ENCODE measurements at places on chromosomes 16 and 17. TPM values are rescaled to one million over a fixed set of nuclear protein-coding genes. Genes with fewer than 3 reads are reported as not detected.
A peak's percentile ranks its signal among the peaks of the same experiment; 100 is the strongest.

Gene UBE2G1
- total RNA-seq = 60.8 TPM

Gene KRTAP2-1
- not detected for total RNA-seq

Gene NOG
- 2.3 TPM for total RNA-seq

Gene NXPH3
- total RNA-seq = 0.29 TPM

Gene DHODH
- total RNA-seq = 2.0 TPM

Gene GJC1
- total RNA-seq = 26.8 TPM

- no peak for DNase-seq
These were observed 18.8 kb downstream of the AXIN2 start for GRCh38 chr17:65542610-65543009.

DNA sequence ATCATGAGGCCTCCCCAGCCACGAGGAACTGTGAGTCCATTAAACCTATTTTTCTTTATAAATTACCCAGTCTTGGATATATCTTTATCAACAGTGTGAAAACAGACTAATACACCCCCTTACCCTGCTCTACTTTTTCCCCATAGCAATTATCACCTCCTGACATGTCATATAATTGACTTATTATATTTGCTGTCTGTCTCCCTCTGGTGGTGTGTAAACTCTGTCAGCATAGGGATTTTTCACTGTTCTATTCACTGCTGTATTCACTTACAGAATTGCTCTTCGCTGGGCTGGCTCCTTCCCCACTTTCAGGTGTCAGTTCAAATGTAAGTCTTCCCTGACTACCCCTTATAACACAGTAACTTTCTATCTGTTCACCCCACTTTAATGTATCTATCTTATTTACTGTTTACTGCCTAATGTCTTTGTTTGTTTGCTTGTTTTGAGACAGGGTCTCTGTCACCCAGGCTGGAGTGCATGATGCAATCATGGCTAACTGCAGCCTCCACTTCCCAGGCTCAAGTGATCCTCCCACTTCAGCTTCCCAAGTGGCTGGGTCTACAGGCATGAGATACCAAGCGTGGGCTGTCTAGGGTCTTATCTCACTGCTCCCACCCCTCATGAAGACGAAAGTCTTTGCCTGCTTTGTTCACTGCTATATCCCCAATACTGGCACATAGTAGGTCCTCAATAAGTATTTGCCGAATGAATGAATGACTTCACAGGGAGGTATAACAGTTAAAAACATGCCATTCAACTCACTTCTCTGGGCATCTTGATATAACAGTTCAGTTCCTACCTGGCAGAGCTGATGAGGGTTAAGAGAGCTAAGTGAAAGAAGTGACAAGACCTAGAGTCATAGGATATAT, 52.4 kb upstream of the CDH3 start:
- DNase-seq = no peak

DNA sequence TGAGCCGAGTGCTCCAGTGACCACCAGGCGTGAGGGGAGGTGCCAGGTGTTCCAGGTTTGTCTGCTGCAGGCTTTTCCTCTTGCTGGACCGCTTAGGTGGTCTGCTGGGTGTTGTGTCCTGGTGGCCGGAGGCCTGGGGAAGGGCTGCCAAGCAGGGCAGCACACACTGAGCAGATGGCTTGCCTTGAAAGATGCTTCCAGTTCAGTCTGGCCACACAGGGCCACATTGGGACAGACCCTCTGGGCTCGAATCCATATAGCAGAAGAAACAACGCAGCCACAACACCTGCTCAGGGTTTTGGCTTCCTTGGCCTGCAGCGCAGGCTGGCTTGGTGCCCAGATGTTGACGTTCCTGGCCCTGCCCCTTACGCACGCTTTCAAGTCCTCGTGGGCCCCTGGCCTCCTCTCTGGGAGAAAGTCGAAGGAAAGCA, 24.8 kb downstream of the GINS2 start:
- no peak for DNase-seq

DNA sequence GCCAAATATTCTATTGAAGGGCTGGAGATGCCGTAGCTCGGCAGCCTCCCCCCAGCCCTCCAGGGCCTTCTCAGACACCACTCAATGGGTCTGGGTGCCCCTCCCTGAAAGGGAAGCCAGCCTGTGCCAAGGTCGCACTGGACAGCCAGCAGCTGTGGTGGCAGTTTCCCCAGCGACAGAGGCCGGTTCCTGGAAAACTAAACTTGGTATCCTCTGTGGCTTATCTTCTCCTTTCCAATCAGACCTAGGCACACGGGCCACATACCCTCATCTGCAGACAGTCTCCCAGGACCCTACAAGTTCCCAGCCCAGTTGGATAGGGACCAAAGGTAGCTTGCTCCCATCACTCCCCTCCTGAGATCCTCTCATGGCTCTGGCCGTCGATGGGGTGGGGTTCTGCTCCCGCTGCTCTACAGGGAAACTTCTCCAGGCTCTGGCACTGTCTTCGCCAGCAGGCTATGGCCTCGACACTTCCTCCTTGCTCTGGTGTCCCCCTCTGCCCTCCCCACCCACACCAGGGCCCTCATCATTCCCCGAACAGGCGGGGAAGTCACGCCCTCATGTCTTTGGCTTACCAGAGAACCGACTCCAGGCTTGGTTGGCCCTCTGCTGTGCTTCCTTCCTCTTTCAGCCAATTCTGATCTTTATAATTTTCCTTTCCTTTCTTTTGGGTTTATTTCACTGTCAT, 18.3 kb upstream of the IL21R start:
- DNase-seq = no peak

- DNase-seq = peak; percentile 85
These were observed 72.0 kb downstream of the FTO start for GRCh38 chr16:53775821-53776431.

GRCh38 chr16:4463522-4464163, 10.8 kb downstream of the NMRAL1 start:
- DNase-seq = peak; percentile 73

DNA sequence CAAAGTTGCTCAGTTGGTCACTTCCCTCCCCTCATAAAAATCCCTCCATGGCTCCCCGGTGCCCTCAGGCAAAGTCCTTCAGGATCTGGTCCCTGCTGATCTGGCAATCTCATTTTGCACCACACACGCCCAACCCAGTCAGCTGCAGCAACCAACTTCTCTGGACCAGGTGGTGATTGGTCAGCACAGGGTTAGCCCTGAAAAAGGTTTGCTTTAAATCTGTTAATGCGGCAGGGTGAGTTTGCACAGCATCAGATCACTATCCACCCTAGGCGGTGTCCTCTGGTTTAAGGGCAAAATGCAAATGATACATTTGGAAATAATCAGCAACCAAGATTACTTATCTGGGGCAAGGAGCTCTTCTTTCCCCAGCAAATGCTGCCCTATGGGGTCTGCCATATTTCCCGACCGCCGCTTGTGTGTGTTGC, 42.9 kb upstream of the TNRC6C start:
- DNase-seq = no peak

GRCh38 chr16:51132490-51133115, 18.5 kb downstream of the SALL1 start:
- no peak for DNase-seq

- DNase-seq = no peak
These were observed 5.9 kb upstream of the SSTR5 start for GRCh38 chr16:1066584-1067172.

DNA sequence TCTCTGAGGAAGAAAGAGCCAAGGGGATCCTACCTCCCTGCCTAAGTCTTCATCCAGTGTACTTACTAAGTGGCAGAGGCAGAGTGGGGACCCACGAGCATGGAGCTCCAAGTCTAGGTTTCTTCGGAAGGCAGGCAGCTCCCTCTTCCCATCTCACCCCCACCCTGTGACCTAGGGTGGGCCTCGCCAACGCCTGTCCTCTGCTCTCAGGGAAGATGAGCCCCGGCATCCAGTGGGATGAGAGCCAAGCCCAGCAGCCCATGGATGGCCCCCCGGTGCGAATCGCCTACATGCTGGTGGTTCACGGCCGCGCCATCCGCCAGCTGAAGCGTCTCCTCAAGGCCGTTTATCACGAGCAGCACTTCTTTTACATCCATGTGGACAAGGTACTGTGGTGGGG, 8.3 kb downstream of the XYLT2 start:
- no peak for DNase-seq

DNA sequence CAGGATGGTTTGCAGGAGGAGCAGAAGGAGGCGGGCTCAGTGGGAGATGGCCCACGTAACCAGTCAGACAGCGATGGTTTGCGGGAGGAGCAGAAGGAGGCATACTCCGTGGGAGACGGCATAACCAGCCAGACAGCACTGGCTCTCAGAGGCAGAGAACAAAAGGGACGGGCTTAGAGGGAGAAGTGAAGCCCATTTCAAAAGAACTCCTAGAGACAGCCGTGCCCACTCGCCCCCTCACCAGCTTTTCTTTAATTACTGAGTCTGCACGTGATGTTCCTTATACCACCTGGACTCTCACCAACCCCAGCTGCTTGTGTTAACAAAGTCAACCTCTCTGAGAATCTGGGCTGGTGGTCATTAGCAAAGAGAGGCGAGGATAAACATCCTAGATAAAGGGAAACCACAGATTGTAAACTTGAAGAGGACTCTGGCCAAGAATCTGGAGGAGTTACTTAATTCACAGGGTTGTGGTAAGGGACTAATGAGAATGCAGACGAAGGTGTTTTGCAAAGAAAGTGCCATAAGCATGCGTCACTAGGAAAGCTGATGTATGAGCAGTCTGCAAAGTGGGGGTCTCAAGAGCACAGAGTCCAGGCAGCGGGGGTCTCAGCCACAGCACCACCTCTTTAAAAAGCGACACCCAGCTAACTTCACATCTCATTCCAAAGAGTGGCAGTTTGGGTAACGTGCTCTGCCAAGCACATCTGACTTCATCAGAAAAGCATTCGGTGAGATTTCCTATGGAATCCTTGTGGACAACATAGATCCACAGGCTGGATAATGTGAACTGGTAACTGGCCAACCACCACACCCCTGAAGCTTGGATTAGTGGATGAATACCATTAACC, 51.7 kb downstream of the NXN start:
- peak; percentile 87 for DNase-seq

DNA sequence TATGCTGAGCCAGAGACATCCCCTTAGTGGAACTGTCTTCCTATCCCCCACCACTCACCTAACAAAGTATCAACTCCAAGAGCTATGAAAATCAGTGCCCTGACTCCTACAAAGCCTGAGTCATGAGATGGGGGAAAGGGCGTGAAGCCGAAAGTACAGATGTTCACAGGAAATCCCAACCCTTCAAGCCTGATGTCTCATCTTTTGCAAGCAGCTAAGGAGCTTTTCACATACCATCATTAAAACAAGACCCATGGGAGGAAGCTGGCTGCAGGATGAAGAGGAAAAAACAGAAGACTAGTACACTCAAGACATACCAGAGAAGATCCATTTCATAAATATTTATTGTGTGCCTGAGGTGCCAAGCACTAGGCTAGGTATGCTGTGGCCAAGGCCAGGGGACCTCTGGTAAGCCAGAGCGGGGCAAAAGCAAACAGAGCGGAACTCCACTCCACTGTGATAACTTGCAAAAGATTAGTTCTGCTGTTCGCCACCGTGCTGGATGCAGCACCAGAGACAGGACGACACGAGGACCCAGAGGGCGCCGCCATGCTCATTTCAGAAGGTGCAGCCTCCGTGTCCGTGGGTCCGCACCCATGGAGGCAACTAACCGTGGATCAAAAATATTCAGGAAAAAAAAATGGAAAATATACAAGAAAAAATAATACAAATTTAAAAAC, 4.5 kb upstream of the MNT start:
- peak; percentile 97 for DNase-seq

DNA sequence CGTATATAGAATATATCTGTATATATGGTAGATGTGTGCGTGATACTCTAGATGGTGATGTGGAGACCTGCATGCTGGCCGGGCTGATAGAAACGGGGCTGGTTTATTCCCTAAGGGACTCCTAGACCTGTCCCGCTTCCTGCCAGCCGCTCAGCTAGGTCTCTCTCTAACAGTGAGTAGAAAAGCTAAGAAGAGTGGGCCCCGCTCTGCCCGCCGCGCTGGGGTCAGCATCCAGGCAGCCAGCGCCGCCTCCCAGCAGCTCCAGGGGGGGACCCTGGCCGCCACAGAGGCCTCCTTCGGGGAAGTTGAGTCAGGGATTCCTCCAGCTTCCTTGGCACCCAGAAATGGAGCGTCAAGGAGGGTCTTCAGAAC, 9.4 kb downstream of the CYGB start:
- DNase-seq = no peak

DNA sequence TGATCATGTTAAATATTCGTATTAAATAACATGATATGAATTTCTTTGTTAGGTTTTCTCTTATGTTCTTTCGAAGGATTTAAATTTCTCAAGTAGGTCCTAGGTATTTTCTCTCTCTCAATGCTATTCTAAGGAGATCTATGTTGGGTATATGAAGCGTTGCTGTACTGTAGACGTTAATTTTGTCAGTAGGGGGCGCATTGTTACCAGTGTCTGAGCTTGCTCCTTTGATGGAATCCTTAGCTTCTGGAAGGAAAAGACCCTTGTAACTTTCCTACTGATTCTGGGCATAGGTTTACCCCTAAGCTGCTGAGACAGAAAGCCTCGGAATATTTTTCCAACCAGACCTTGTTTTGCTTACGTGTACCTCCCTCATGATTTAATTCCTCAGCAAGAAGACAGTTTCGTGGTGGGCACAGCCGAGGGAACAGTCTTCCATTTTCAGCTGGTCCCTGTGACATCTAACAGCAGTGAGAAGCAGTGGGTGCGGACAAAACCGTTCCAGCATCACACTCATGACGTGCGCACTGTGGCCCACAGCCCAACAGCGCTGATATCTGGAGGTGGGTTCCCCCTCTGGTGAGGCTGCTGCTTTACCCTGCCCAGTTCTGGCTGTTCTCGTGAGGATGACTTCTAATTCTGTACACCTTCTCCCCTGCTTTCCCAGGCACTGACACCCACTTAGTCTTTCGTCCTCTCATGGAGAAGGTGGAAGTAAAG, 17.9 kb downstream of the UTP4 start:
- peak; percentile 47 for DNase-seq

- peak; percentile 12 for DNase-seq
These were observed 141.9 kb downstream of the TMEM132E start for GRCh38 chr17:34721326-34721725.

- DNase-seq = no peak
These were observed 9.1 kb upstream of the SLC12A3 start for GRCh38 chr16:56855946-56856345.

GRCh38 chr17:417691-418420, 65.2 kb upstream of the RPH3AL start:
- no peak for DNase-seq

- no peak for DNase-seq
These were observed 7.1 kb upstream of the KRT9 start for GRCh38 chr17:41578971-41579370.
